Activated CD8-positive, alpha-beta memory T cell treated with anti-CD3 and anti-CD28 coated beads for 4 hours (primary cell): ENCODE measurements at places on chromosomes 7 and 10.

- DNase-seq = no peak
Observed at GRCh38 chr10:11415095-11415494, 196.4 kb downstream of the USP6NL start.

GRCh38 chr10:30542001-30542894, 87.3 kb downstream of the LYZL2 start:
- DNase-seq = no peak

DNA sequence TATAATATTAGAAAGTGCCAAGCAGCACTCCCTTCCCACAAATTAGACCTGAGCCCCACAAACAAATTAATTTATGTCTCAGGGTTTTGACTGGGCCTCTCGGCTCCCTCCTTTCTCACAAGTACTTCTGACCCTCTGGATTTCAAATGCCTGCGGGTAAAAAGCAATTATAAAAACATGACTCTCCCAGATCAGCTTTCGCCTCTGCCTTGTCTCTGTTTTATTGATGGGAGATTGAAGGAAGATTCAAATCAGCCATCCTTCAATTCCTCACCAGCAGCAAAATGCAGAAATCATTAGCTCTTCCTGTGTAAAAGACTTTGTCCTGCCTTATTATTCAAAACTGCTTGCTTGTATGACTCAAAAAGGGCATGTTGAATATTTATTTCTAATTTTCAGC, 453.7 kb upstream of the MKI67 start:
- no peak for DNase-seq

DNA sequence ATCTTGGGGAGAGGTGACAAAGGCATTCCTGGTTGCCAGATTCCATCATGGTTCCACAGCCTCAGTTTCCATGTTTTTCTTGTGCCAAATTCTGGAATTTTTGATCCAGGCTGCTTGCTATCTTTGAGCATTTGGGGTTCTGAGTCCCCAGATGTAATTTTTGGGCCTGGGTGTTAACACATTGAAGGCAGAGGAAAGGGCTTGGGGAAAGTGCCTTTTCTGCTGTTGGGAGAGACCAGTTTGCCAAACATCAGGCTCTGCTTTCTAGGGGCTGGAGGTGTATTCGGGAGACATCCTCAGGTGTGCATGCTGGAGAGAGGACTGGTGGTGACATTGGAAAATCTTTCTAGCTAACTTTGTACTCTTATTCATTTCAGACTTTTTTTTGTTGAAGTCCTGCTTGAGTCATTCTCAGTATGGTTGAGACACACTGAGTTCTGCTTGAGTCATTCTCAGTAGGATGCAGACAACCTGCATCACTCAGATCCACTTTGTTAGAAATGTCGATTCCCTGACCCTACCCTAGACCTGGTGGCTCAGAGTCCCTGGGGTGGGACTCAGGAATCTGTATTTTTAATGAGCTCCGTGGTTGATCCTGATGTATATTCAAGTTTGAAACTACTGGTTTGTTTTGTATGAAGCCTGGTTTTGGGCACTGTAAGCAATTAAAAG, 101.0 kb downstream of the LRMDA start:
- no peak for DNase-seq

GRCh38 chr7:135888740-135889139, 88.4 kb downstream of the MTPN start:
- no peak for DNase-seq

- DNase-seq = no peak
Observed at GRCh38 chr7:37683246-37684120, at the start of gene GPR141. Gene GPR141, plus strand, starts transcription at chr7:37683766. Its CDS starts 56,628 bp downstream, at chr7:37740394.

GRCh38 chr10:27844223-27844622, 98.6 kb upstream of the MKX start:
- DNase-seq = no peak

- DNase-seq = no peak
Observed at GRCh38 chr10:18594574-18595156, 56.7 kb downstream of the NSUN6 start.

DNA sequence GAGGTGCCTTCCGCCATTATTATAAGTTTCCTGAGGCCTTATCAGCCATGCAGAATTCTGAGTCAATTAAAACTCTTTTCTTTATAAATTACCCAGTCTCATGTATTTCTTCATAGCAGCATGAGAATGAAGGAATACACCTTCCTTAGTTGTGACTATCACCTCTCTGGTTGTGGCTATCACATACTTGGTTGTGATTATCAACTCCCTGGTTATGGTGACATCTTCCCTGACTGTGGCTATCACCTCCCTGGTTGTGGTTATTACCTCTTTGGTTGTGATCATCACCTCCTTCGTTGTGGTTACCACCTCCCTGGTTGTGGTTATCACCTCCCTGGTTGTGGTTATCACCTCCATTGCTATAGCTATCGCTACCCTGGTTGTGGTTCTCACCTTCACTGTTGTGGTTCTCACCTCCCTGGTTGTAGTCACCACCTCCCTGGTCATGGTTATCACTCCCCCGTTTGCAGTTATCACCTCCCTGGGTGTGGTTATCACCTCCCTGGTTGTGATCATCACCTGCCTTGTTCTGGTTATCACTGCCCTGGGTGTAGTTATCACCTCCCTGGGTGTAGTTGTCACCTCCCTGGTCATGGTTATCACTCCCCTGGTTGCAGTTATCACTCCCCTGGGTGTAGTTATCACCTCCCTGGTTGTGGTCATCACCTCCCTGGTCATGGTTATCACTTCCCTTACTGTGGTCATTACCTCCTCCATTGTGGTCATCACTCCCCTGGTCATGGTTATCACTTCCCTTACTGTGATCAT, 105.9 kb downstream of the GPR26 start:
- DNase-seq = no peak

DNA sequence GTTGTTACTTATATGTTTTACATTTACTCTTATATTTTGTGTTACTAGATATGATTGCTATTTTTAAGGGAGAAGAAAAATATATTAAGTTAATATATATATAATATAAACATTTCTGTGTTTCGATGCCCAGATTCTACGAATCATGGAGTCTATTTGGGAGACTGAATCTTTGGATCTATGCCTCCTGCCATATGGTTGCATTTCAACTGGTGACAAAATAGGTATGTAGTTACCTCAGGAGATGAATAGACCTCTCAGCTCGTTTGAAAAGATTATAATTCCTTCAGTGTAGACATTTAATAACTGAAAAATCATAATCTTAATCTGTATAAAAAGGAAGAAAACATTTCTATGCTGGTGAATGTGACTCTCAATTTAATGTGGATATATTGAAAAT, 16.9 kb downstream of the PIK3CG start:
- no peak for DNase-seq
